GM04504 (cell line): ENCODE measurements at places on chromosomes 5 and 9.

DNA sequence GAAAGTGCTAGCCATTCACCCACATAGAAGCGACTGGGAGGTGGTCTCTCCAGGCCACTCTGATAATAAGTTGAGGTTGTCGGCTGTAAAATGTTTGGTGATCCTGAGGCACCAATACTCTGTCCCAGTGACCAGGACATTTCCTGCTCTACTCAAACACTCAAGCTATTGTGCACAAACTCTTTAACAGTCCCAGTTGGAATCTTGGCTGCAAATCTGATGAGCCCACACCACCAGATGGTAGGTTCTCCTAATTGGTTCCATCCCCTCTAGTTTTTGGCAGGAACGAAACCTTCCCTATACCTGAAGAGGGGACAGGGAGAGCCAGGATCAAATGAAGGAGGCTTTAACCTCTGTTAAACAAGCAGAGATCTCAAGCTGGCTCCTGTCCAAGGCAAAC is 14.3 kb downstream of the GRIA1 start:
- DNase-seq = no peak

DNA sequence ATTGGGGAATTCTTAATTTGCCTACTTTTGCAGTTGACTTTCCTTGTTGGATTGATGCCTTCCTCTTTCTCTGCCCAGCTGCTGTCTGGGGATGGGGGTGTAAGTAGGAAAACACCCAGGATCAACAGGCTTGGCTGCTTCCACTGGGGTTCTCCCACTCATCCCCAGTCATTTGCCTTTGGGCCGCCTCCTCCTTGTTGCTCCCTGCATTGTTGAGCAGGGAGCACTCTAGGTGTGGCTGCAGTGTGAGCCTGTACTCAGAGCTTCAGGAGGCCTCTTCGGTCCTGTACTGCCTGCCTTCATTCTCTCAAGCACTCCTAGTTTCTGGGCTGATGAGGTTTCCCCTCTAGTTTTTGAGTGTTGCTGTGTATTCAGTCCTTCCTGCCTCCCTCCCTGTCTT is 12.1 kb downstream of the RHOBTB3 start:
- no peak for DNase-seq

DNA sequence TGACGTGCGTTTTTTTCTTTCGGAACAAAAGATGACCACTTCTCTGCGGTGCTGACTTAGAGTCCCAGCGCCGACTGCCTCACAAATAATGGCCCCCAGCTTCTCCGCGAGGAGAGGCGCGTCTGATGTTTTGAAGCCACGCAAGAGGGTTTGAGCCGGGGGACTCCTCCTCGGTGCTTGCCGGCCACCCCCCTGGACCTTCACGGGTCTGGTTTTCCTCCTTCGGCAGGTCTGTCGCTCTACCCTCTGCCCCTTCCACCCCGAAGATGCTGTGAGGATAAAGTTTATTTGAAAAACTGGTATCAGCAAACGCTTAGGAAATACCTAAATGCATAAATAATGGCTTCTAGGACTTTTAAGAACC is 584 bp downstream of the USP20 start:
- no peak for DNase-seq

GRCh38 chr5:107103522-107103921 is 567.2 kb downstream of the EFNA5 start:
- no peak for DNase-seq

DNA sequence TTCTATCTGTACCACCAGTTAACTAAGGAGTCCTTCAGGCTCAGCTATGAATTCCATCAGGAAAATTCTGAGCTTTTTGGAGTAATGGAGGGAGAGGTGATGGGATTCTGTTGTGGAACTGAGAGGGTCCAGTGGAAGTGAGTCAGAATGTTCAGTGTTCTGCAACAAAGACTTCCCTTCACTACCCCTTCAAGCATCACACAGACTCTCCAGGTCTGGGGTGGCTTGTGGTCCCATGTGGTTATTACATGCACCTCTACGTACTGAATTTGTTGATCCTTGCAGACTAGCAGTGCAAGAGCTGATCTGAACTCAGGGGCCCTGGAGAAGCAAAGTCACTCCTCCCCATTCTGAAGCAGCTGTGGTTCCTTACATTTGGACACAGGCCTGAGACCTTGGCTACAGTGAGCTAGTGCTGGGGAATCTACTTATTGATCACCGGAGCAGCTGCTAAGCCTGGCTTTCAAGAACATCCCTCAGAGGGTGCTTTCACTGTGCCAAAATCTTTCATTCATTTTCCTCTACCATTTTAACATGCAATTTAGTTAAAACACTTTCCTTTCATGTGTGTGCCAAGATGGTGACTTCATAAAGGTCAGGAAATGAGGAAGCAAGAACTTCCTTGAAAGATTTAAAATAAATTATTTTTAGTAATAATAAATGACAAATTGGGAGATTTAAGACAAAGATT is 75.0 kb upstream of the TNC start:
- DNase-seq = no peak

DNA sequence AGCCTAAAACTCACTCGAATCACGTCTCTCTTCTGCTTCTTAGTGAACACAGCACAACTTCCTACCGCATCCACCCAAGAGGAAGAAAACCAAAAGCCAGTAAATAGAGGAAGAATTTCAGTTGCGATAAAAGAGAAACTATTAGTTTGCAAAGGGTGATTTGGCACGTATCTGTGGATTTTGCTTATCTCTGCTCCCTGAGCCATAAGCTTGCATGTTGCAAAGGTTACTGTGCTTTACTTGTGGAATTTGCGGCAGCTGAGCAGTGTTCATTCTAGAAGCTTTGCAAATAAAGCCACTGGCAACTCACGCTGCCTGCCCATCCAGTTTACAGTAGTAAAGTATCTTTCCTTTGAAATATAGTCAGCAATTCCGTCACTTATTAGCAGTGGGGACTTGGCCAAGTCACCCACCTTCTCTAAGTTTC is 149.0 kb upstream of the PCA3 start:
- DNase-seq = no peak

GRCh38 chr5:127563136-127563535 is 45.7 kb downstream of the PRRC1 start:
- no peak for DNase-seq

- DNase-seq = no peak
These were observed 36.9 kb upstream of the IFNK start for GRCh38 chr9:27487128-27487640.

- no peak for DNase-seq
These were observed 585.1 kb downstream of the TLE4 start for GRCh38 chr9:80156756-80157472.

DNA sequence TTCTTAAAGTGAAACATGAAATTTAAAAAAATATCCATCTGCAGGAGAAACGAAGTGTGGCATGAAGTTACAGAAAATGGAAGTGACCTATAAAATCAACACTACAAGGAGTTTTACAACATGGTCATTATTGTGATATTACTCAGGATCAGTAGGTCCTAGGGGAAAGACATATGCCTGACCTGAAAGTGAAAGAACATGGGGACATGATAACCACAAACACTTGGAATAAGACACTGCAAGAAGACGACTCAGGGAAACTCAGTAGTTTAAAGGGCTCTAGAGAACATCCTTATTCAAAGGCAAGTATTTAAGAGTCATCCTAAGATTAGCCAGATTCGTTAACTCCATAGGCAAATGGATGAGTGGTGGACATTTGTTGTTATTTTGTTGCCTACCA is 19.9 kb upstream of the LPAR1 start:
- DNase-seq = no peak

- DNase-seq = no peak
These were observed 820.1 kb downstream of the CDH12 start for GRCh38 chr5:22033066-22033465.

DNA sequence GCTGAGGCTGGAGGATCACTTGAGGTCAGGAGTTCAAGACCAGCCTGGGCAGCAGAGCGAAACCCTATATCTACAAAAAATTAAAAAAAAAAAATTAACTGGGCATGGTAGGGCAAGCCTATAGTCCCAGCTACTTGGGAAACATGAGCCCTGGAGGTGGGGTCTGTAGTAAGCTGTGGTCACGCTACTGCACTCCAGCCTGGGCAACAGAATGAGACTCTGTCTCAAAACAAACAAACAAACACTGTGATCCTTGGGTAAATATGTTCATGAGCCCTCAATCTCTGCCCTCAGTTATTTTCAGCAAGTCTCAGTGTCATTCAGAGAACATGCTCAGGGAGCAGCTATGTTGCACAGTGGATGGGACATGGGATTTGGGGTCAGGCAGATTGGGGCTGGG is 76.2 kb downstream of the PTTG1 start:
- DNase-seq = no peak

DNA sequence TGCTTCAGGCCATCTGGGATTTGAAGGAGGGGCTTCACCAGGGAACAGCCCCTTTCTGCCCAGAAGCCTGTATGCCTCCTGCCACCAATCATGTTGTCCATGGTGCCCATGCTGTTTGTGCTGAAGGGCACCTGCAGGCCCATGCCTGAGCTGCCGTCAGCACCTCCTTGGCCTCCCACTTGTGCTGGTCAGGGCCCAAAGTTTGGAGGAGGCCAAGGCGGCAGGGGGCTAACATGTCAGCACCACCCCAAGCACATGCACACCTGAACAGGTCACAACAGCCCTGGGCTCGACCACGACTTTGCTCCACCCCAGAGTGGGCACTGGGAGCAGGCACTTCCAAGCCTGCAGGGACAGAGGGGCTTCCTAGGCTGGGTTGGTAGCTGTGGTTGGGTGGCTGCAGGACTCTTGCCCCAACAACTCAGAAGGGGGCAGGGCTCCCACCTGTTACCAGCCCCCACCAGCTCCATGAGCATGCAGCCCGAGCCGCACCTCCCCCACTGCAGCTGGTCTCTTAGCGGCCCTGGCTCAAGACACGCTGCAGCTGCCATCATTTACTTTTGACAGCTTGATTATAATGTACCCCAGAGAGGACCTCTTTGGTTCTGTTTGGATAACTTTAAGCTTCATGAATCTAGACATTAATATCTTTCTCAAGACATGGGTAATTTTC is 19.8 kb upstream of the NFIL3 start:
- DNase-seq = no peak

GRCh38 chr5:135571902-135572301 is 6.9 kb downstream of the CXCL14 start:
- DNase-seq = no peak

DNA sequence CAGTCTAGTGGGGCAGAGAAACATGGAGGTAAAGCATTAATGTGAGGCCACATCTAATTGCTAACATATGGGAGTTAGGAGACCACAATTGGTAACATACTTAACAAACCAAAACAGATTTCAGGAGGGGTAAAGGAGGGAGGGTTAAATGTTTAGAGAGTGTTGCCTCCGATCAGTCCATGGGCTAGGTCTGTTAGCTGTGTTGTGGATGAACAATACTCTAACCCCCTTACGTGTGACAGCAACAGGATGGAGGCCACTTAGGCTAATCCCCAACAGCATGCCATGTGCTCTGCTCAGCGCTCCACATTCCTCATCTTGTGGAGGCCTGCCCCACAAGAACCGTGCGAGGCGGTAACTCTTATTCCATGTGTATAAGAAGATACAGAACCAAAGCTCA is 167.0 kb downstream of the CRB2 start:
- DNase-seq = no peak

GRCh38 chr5:32193591-32193990 is 19.5 kb upstream of the GOLPH3 start:
- no peak for DNase-seq

- DNase-seq = no peak
These were observed 4.3 kb downstream of the FAM163B start for GRCh38 chr9:133604856-133605255.

- no peak for DNase-seq
These were observed 2.0 kb downstream of the OBP2B start for GRCh38 chr9:133207021-133207531.

DNA sequence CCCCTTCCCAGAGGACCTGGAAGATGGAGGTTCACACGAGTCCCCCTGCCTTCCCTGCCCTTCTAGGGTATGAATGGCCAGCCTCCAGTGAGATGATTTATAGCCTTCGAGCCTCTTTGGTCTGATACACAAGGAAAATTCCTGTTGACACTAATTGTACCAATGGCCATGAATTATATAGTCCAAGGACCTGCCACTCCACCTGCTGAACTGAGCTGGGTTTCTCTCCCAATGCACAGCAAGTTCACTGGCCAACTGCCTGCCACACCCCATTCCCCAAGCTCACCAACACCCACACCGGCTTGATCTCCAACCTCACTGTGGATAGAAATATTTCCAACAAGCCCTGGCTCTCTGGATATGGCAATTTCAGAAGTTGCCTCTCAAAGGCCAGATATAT is 9.3 kb upstream of the ADRA1B start:
- no peak for DNase-seq
